Central memory CD4-positive, alpha-beta T cell (primary cell): ENCODE measurements at places on chromosomes 2 and 18.

GRCh38 chr2:213185147-213185822 lies 33.9 kb upstream of the IKZF2 start:
- no peak for DNase-seq

DNA sequence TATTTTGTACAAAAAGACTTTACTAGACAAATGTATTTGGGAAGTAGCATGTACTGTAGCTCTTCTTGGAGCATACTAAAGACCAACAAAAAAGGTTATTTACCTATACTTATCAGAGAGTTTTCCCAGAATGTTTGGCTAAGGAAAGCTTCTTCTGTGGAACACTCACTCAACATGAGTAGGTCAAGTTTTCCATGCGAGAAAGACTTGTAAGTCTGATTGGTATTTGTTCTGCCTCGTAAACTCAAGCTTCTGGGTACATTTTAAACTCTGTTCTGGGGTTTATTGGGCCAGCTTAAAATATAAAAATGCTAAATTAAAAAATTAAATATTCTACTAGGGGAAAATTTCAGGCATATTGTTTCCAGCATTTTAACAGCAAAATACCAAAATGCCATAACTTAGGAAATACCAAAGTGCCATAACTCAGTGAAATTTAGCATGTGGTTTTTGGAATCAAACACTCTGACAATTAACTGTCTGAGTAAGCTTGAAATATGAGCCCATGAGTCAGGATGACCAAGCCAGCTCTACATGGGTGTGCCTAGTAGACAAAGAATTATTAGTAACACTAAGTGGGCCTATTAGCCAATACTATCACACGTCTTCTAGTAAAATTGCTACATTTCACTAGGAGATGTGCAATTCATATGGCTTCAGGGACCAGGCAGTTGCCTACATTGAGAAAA lies 47.3 kb upstream of the SERPINE2 start:
- DNase-seq = no peak

DNA sequence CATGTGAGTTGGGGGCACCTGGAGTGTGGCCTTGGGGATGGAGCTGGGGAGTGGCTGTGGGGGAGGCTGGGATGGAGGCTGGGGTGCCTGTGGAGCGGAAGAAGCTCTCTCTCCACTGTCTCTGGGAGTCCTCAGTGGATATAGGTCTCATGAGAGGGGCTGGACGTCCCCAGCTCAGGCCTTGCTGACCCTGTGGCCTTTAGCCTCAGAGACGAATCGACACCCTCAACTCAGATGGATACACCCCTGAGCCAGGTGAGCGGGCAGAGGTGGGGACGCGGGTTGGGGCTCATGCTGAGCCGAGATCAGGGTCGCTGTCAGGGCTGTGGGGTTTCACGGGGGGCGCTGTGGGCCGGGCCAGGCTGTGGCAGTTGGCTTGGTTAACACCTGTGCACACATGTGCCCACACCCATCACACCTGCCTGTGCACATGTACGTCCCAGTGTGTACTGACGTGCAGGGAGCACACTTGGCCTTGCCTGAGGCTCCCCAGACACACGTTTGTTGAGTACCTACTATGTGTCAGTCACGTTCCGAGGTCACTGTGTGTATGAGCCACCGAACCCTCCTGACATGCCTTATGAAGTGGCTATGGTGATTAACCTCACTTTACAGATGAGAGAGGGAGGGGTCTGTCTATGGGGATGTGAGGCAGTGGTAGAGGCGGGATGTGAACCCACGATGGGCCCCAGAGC lies 20.1 kb downstream of the ZAP70 start:
- no peak for DNase-seq

- DNase-seq = no peak
Measured at GRCh38 chr18:11689669-11690565, 853 bp downstream of the GNAL start.

DNA sequence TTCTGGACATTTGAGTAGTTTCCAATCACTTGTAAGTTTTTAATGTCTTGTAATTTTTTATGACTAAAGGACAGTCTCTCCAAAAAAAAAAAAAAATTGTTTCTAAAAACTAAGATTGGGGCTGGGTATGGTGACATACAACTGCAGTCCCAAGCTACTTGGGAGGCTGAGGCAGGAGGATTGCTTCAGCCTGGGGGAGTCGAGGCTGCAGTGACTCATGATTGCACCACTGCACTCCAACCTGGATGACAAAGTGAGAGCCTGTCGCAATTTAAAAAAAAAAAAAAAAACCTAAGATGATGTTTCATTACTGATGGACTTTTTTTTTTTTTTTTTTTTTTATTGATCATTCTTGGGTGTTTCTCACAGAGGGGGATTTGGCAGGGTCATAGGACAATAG lies 34.4 kb upstream of the PKDCC start:
- no peak for DNase-seq

- DNase-seq = peak; percentile 58
Measured at GRCh38 chr2:27123302-27124150, at the start of gene ABHD1. Gene ABHD1, plus strand, starts transcription at chr2:27123815. Its CDS starts 134 bp downstream, at chr2:27123949.
